Activated CD8-positive, alpha-beta memory T cell treated with anti-CD3 and anti-CD28 coated beads for 24 hours (primary cell): ENCODE measurements at places on chromosomes 12 and 14.

DNA sequence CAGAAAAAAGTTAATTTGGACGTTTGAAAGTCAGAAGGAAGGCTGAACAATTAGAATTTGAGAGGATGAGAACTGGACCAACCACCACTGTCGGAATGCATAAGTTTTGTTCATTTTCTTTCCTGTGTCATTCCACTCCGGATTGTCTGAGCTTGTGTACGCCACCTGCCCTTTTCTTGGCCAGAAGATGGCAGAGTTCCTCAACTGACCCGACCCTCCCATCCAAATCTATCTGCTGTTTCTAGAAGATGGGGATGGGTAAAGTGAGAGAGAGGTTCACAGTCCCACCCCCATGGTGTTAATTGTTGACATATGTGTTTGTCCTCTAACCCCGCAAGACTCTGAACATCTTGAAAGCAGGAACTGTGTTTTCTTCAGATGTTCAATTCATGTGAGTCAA is 388.0 kb downstream of the VRK1 start:
- DNase-seq, result no peak

GRCh38 chr12:19131025-19131444 is 1.5 kb downstream of the PLEKHA5 start:
- no peak for DNase-seq

DNA sequence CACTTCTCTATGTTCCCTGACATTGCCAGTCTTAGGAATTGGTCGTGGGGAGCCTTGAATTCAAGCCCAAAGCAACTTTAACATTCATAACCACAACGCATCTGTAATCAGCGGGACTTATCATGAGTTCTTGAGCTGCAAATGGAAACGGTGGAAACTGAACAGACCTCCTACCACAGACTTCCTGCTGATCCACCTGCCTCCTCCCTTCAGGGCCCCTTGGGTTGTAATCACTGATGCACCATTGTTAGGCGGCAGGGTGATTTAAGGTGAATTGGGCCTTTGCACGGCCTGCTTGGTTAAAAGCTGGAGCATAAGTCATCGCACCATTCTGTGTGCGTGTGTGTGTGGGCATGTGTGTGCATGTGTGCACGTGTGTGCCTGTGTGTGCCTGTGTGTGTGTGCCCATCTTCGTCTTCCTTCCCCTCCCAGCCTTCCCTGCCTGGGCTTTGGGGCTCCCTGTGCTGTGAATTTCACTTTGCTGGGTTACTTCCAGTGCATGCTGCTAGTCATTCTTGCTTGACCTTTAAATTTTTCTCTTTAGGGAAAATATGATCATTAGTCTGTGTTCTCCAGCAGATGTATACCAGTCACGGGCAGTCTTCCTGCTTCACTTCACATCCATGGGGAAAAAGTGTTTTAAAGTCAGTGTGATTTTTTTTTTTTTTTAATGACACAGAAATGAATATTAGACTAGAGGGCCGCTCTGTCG is 29.1 kb downstream of the CHST11 start:
- DNase-seq, result no peak

DNA sequence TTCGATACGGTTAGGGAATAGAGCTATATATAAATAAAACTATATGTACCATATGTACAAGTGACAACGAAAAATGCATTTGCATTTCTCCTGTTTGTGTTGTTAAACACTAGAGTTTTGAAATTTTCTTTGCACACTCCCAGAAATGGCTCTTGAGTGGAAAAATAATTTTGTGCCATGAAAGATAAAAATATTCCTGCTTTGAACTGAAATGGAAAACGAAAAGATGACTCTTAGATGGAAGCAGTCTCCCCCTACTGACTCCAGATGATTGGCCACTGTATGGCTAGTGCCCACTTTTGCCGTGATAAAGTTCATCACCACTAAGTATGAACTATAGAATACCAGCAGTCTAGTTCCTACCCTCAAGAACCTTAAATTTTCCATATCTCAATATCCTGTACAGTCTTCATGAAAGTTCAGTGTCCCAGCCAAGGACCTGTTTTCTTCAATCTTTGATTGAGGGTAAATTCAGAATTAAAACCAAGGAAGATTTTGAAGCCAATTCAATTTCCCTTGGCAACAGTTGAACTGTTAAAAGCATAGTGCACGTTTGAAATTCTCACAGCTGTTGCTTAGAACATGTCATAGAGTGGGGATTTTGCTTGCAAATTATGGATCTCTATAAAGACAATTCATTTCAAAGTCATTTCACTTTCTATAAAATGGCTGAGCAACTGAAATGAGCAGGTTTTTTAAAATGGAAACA is 1.6 kb upstream of the PPP2R5E start:
- no peak for DNase-seq

GRCh38 chr14:77219591-77219990 is 38.0 kb downstream of the TMEM63C start:
- no peak for DNase-seq

- no peak for DNase-seq
These were observed 70.2 kb downstream of the LLPH start for GRCh38 chr12:66060163-66060907.

DNA sequence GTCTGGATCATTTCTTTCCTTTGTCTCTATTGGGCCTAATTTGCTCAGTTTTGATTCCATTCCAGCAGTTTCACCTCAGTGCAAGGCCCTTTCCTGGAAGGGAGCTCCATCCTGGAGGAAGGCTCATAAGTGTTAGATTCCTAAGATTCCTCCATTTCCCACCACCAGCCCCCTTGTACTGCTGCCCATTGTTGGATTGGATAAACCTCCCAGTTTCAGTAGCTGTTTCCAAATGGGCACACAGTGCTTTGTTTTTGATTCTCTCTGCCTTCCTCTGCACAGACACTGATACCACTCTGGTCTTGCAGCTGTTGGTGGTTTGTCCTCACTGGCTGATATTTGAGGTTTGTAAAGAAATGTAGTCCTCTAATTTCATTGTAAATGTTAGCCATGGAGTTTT is 158.9 kb downstream of the SLC15A5 start:
- no peak for DNase-seq

GRCh38 chr12:30753233-30753632 is 1.5 kb downstream of the CAPRIN2 start:
- DNase-seq, result no peak

GRCh38 chr14:36591482-36591881 is 9.1 kb upstream of the NKX2-8 start:
- no peak for DNase-seq

DNA sequence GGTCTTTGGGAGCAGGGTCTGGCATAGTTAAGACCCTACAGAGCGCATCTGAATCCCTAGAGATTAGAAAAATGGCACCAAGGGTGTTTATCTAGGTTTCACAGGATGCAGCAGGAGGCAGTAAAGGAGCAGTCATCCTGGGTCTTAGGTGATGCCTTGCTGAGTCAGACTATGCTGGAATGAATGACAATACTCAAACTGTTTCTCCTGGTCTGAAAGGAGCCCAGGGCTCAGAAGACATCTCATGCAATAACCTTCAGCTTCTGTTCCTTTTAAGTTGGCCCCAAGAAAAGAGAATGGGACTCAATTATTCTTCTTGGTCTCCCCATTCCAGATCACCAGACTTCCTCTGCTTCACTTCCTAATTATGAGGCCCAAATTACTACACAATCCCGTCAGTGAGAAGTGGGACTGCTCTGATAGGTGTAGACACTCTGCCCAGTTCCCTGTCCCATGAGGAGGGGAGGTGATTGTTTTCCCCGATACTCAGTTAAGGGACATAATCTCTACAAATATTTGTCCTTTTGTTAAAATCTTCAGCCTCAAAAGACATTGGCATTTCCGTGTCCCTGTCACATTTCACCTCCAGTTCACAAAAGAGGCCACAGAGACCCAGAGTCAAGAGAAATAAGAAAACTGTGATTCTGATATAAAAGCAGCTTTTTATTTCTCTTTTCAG is 14.8 kb upstream of the APOF start:
- no peak for DNase-seq

GRCh38 chr12:119230807-119231206 is 52.1 kb downstream of the HSPB8 start:
- no peak for DNase-seq

DNA sequence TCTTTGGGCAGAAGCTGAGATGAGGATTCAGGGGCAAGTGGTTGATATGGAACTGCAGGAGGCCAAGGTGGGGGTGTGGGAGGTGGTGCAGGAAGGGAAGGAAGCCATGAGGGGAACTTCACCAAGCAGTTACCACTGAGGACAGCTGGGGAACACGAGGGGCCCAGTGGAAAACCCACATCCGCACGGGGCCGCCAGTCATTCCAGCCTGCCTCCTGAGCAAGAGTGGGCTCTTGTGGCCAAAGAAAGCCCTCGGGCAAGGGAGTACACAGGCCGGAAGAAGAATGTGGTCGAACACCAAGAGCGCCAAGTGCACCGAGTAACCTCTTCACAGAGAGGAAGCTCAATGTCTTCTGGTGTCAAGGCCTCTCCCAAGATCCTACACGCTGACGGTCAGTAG is 252.2 kb upstream of the FOXN3 start:
- peak; percentile 65 for DNase-seq

- no peak for DNase-seq
These were observed 68.3 kb downstream of the ALG10B start for GRCh38 chr12:38384816-38385378.

DNA sequence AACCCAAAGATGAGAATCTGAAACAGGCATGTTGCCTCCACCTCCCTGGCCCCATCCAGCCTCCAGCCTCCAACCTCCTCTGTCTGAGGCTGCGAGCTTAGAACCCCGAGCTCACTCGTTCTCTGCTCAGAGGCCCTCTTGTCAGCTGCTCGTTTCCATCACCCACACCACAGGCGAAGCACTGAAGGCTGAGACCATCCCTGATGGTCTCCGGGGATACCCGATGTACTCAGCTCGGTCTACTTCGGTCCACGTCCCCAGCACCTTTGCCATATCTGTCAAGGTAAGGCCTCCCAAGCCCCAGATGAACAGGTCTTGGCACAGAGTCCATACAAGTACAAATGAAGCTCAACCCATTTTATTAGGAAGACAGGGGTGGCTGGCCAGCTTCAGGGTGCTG is 72.4 kb downstream of the TTC7B start:
- DNase-seq, result no peak

DNA sequence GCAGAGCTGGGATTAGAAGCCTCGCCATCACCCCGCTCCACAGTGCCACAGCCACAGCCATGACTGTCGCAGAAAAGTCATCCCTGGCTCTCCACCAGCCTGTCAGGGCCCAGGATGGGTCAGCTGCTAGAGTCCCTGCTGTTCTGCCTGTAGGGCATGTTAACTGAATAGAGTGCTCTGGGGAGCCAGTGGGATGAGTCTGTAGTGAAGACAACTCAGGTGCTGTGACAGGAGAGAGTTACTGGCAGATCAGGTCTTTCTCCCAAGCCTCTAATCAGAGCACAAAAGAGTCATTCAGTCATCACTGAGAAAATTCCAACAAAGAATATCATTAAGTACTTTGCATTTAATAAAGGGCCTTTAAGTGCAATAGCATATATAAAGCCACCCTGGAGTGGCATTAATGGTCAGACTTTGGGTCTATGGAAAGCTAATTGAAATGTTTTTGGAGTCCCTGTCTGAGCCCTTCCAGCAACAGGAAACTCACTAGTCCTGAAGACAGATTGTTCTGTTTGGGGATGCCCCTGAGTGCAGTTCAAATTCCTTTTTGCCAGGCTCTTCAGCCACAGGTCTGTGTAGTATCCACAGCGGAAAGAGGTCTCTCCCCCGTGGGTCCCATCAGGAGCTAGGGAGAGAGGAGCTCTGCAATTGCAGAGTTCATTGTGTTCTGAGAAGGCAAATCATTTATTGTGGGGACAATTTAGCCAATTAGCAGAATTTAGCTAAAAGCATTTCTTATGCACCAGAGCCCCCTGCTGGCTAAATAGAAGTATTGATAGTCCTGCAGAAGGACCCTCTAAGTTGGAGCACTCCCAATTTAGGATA is 45.2 kb upstream of the C14orf132 start:
- no peak for DNase-seq

DNA sequence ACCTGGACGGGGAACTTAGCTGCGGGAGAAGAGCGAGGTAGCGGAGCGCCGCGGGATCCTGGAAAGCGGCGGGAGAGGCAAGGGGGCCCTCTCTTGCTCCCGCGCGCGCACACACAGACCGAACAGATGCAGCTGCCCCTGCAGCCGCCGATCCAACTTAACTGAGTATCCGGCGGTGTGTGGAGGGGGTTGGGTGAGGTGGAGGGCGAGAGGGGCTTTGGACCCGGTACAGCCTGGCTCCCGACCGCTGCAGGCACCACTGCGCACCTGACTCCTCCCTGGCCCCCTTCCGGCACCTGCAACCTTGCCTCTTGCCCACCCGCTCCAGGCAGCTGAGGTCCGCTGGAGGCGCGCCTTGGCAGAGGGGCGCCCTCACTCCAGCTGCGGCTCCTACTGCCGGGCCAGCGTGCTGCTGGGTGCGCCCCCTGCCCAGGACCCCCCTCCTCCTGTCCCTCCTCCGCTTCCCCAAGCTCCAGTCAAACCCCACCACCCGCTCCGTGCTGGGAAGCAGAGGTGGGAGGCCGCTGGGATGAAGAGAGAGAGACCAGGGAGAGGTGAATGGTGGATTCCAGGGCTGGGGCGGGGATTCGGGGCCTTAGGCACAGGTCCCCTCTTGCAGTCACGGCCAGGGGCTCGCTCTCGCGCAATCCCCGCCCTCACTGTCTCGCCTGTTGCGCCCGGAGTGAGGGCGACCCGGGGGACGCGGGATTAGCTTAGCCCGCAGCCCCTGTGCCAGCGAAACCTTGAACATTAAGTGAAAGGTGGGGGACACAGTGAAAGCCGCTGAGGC is 2.6 kb downstream of the DIO3 start:
- no peak for DNase-seq

DNA sequence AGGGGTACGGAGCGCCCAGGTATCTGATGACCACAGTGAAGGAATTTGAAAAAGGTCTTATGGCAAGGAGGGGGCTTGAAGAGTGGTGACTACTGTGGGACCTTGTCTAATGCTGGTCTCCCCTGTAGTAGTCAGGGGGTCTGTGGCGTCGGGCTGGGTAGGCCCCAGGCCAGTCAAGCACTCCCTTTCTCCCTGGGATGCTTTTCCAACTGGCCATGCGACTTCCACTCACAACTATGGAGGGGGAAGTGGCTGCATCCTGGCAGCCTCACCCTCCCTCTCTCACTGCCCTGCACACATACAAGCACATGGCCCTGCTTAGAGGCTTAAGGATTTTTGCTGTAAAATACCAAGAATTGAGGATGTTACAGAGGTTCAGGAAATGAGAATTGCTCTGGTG is 4.1 kb downstream of the TSPAN11 start:
- DNase-seq, result no peak

DNA sequence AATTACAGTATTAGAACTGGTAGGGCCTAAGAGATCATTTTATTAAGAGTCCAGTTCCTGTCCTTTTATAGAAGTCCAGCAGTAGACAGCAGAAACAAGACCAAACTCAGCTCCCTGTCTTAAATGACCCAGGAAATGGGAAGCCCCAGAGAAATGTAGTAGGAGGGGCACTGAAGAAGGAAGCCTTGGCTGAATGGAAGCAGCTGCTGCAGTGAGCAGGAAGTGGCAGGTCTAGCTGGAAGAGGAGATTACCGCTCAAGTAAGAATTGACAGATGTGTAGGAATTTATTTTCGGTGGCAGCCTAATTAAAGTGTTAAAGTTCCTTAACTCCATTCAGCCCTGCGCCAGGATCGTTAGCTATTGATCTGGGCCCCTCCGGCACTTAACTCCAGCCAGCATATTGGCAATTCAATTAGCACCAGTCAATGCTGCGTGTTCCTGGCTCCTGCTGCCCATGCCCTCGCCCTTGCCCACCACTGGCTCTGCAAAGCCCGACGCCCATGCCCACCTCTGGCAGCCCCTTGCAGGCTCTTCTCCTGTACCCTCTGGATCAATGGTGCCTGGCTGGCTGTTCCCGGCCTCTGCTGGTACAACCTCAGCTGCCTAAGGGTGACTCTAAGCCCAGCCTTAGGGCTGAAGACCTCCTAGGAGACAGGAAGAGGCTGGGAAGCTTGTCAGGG is 21.1 kb downstream of the ZFHX2 start:
- DNase-seq, result no peak

GRCh38 chr14:87080146-87080545 is 912.8 kb downstream of the GALC start:
- no peak for DNase-seq
